Stimulated activated CD4-positive, alpha-beta T cell treated with anti-CD3 and anti-CD28 coated beads, Interleukin-1b, Interleukin-23, amount 100 ng/mL, for 1 hour (primary cell): ENCODE measurements at places on chromosomes 4 and X.

GRCh38 chr4:40933272-40934053, 183.7 kb downstream of the NSUN7 start:
- no peak for DNase-seq

GRCh38 chr4:16122784-16123183, 39.0 kb upstream of the PROM1 start:
- DNase-seq: no peak

DNA sequence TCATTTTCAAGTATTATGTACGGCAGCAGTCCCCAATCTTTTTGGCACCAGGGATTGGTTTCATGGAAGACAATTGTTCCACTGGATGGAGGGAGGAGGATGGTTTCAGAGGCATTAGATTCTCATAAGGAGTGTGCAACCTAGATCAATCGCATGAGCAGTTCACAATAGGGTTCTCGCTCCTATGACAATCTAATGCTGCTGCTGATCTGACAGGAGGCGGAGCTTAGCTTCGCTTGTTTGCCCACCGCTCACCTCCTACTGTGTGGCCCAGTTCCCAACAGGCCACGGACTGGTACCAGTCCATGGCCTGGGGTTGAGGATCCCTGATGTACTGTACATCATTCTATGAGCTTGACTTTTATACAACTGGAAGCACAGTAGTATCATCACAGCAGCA, 48.4 kb downstream of the SMIM20 start:
- DNase-seq: no peak

DNA sequence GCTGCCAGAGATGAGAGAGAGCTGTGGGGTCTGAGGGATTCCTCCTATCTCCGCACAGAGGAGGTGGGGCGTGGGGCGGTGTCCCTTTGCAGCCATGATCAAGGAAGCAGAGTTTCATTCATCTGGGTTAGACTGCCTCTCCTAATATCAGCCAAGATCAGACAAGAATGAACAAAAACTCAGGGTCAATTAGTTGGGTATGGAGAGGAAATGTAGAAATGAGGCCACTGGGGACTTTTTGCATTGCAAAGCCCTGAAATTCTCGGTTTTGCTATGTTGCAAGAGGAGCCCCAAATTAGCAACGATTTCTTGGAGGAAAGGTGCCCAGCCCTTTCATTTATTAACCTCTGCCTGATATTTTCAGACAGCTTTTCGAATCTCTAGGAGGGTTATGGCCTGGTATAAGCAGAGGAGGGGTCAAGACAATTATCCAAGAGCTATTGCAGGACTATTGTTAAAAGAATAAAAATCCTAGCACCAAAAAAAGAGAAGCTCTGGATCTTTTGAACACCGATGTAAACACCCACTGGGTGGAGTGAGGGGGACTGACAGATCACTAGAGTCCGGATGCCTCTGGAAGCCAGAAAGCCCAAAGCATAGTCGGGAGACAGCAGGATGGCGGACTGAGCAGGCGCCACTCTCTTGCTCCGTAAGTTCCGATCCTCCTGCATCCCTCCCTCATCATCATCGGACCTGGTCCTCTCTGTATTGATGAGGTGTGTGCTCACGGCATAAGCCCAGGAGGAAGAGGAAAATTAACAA, 34.4 kb upstream of the ACSL1 start:
- DNase-seq: no peak

DNA sequence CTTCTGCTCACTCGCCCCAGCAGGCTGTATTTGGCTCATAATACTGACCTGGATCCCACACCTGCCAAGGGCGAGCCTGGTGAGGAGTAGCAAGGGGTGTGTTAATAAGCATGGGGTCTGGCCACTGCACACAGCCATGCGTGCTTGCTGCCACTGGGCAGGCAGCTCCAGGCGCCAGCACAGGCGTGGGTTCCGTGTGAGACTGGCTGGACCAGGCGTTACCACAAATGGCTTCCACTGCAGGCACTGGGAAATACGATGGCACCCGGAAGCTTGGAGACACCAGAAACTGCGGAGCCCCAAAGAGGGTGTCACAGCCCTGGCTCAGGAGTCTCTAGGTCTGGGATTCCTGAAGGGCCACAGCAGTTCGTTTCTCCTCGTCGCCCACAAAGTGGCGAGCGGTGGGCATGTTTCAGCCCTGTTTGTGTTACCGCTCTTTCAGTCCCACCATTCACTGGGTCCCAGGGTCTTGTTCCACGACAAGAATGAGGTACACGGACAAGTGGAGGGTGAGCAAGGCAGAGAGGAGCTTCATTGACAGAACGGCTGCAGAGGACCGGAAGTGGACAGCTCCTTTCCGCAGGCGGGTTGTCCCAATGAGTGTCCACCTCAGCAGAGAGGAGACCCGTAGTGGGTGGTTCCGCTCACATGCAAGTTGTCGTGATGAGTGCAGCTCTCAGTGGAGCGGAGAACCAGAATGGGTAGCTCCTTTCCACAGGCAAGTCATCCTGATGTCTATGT, 428.9 kb downstream of the EPHA5 start:
- DNase-seq: no peak

DNA sequence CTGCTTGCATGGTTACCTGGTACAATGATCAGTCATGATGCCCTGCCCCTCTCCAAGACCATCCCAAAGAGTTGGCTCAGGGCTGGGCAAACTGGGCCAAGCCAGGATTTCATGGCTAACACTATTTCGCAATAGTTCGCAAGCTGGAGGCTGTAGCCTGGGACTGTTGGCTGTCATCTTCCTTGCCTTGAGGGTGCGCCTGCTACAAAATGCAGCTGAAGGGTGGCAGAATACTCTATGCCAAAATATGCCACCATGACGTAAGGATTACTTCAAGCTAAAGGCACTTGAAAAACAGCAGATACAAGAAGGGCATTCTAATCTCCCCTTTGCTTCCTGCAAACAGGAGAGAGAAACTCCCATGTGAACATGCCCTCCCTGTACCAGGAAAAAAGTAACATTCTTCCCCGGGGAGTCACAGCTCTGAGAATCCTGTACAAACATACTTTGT, 21.0 kb downstream of the SAT1 start:
- DNase-seq: no peak

- DNase-seq: no peak
Observed at GRCh38 chr4:46389301-46389775, 590 bp downstream of the GABRA2 start.

DNA sequence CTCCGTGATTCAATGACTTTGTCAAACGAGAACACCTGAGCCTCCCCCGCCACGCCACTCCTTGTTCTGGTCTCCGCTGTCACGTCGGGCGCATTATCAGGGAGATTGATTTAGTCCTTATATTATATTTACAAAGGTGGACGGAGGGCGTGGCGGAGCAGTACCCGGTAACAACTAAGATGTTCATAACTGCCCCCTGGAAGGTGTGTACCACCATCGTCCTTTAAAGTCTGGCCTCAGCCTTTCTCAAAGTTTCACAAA, 284.2 kb downstream of the PACRGL start:
- DNase-seq: no peak

GRCh38 chr4:7156328-7156727, 36.0 kb upstream of the SORCS2 start:
- DNase-seq: no peak

GRCh38 chr4:37422638-37423037, 178.1 kb downstream of the NWD2 start:
- DNase-seq: no peak

DNA sequence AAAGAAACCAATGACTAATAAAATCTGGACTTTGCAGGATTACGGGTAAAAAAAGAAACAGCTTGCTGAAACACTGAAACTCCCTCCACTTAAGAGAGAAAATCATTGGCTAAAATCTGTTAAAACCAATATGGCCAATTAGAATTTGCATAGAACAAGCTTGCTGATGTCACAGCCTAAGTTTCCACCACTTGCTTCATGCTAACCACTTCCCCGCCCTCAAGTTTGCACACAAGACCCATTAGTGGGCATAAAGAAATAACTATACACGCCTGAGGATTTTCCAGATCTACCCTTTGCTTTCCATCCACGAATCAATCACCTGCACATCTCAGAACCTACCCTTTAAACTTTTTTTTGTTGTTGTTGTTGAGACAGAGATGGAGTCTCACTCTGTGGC, 42.7 kb upstream of the PHEX start:
- DNase-seq: no peak

GRCh38 chr4:100982345-100982744, 365.0 kb downstream of the PPP3CA start:
- DNase-seq: no peak

GRCh38 chr4:155543126-155543765, 123.4 kb upstream of the GUCY1A1 start:
- no peak for DNase-seq

DNA sequence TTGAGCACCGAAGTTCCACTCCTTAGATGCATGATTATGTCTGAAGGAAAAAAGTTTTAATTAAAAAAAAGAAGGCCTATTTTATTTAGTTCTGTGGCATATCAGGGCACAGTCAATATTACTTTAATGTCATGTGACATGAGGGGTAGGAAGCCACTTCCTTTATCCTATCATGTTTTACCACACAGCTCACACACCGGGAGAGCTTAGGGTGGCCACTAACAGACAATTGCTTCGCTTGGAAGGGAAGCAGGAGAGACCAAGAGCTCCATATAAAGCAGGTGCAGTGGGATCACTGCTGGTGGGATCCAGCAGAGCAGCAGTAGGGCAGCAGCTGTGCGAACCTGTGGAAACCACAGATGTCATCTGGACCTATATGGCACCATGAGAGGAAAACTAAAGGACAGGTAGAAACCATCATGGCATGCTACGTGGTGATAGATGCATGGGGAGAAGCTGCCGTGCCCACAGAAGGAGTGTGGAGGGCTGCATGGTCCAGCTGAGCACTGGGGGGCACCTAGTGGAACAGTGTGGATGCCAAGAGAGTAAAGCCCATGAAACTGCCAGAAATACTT, 52.0 kb downstream of the DTHD1 start:
- DNase-seq: no peak

DNA sequence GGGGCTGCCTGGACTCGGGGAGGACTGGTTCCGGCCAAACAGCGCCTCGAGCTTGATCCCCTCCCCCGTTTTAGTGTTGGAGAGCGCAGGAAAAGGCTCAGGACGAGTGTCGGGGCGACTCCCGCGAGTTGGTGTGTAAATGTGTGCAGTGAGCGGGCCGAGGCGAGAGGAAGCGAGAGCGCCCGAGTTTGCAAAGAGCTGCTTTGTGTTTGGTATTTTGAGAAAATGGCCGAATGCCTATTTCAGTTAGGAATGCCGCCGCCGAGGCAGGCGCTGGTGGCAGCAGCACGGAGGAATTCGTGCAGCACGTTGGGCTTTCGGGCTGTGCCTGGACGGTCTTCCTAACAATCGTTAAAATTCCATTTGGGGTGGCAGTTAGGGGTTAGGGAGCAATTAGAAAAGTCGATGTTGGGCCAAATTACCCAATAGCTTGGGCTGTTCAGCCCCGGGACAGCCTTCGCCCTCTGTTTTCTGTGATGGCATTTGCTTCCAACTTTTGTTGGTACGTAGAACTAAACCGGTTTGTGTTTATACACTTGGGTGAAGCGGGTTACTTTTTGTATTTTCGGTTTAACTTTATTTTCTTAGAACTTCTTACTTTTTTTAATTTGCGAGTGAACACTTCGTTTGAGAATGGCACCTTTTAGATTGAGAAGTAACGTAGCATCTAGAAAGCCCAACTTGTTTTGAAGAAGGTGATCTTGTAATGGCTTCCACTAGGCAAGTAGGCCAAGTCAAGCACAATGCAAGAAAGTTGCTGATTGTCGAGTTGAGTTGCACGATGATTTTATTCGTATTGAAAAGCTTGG, 1.6 kb downstream of the REST start:
- DNase-seq: no peak

DNA sequence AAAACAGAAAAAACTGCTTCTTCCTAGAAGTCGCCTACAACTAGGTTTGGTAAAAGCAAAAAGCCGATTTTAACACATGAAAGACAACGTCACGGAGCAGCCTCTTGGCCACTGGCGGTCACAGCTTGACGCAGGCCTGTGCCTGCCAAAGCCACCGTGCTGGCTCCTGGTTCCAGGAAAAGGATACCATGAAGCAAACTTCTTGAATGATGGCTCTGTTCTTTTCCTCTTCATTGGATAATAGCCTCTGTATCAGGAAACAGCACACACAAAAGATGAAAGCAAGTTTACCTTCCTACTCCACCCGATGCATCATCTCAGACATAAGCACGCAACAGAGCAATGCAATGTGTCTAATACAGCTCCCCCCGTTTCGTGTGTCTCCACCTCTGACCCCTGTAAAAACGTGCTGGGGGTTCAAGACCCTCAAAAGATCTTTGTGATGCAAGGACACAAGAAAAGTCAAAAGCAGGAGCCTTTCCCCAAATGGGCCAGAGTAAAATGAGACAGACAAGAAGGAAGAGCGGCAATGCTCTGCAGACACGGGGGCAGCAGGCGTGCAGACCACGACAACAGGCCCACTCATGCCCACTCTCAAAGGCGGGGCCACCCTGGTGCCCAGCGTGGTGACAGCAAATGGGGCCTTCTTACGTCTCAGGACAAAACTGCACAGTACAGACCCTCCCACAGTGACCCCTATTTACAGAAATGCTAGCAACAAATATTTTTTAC, 19.4 kb downstream of the GAK start:
- no peak for DNase-seq

- no peak for DNase-seq
Observed at GRCh38 chr4:150216726-150217125, 138.5 kb downstream of the DCLK2 start.

DNA sequence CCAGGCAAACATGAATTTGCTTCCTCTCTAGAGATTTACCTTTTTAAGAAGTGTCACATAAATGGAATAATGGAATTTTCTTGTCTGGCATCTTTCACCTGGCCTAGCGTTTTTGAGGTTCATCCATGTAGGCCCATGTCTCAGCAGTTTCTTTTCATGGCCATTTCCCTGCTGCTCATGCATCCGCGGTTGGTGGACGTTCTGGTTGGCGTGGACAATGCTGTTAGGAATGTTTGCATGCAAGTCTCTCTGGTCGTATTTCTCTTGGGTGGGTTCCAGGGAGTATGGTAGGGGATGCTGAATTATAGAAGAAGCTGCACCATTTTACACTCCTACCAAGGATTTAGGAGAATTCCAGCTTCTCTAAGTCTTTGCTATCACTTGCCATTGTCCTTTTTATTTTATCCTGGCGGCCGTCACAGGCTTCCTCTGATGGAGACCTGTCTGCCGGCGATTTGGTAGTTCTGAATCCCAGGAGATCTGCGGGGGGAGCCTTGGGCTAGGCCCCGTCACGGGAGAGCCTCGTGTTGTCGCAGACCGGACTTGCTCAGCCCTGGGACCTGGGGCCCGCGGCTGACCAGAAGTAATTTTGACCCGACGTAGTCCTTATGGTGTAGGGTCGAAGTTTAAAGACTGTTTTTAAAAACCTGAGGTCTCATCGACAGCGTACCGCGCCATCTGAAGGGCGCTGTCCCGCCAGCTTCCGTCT, 56.9 kb upstream of the TADA2B start:
- DNase-seq: no peak

- no peak for DNase-seq
Observed at GRCh38 chrX:15721911-15722310, 16.2 kb upstream of the CA5B start.
